ENCODE measurements at places on chromosomes 11 and 22.

DNA sequence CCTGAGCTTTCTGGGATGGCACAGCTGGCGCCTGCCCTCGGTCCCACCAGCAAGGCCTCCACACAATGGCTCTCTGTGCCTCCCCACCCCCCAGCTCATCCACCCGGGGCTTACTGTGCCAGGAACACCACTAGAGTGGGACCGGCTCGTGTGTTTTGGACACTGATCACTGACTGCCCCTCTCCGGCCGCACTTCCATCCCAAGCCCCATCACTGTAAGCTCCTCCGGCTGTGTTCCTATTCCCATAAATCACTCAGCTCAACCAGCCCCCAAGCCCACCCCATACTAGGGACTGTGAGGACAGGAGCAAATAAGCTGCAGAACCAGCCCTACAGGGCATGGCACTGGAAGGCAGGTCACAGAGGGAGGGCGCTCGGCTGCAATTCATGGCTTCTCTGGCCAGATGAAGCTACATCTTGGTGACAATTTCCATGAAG is 7.3 kb downstream of the APBB1 start:
- no peak for DNase-seq

- no peak for DNase-seq
These were observed 1.9 kb upstream of the OR6Q1 start for GRCh38 chr11:58028687-58029411.

- DNase-seq: no peak
These were observed 105.1 kb downstream of the HIPK3 start for GRCh38 chr11:33362051-33362910.

GRCh38 chr22:17046566-17047348 is 38.0 kb upstream of the IL17RA start:
- no peak for DNase-seq

DNA sequence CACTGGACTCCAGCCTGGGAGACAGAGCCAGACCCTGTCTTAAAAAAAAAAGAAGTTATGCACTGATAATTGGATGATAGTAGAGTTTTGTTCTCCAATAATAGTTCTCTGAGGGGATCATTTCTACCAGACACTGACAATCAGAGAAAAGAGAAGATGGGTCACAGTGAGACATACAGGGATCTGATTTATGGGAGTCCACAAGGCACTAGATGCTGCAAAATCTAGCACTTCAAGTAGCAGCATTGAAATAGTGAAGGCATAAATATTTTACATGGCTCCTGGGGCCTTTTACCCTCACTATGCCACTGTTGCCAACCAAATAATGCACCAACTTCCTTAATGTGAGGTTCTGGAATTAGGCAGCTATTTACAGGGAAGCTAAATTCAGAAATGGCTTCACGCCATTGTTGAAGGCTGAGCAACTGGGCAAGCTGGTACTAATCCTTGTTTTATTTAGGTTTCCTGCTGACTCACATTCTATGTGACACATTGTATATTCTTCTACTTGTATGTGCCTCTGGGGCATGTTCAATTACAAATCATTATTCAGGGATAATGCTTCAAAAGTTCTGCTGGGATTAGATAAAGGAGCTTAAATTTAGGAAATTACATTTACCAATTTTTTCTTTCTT is 38.2 kb upstream of the ABTB2 start:
- no peak for DNase-seq

GRCh38 chr22:38243007-38243765 is 29.6 kb downstream of the TMEM184B start:
- no peak for DNase-seq

- no peak for DNase-seq
These were observed 49.8 kb upstream of the CHRNA10 start for GRCh38 chr11:3720997-3721396.

GRCh38 chr11:118001494-118001971 is 15.3 kb downstream of the IL10RA start:
- no peak for DNase-seq

DNA sequence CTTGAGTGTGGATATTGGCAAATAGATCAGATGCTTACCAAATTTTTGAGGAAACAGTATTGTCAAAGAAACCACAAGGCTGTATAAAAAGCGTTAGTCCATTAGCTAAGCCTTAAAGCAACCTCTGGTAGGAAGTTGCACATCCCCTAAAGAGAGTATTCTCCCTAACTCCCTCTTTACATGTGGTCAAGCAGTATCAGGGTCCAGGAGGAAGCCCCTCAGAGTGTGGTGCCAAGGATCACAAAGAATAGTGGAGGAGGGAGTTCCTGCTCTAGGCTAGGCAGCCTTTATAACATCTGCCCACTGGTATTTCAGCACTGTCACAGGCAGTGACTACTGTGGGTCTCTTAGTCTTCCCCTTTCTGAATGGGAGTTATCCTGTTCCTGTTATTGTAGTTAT is 18.8 kb upstream of the AMPD3 start:
- no peak for DNase-seq

GRCh38 chr11:134538742-134539141 is 126.7 kb upstream of the B3GAT1 start:
- DNase-seq: no peak

- no peak for DNase-seq
These were observed 4.2 kb downstream of the API5 start for GRCh38 chr11:43315966-43316365.

- no peak for DNase-seq
These were observed 2.7 kb upstream of the PPARA start for GRCh38 chr22:46147471-46148267.

DNA sequence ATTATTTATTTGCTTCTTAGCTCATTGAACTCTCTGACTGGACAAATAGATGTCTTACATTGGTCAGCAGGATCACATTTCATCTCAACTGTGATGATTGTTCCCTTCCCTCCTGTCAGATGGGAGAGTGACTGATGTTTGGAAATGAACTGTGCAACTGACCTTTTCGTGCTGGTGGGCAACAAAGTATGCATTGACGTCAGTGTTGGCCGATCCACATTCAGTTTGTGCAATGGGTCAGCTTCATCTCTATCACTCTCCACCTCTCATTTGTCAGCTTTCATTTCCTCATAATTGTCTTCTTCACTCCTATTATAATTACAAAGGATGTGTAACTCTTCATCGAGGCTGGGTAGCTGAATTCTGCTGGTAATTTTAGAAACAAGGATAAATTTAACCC is 71.3 kb downstream of the PPP2R1B start:
- no peak for DNase-seq

DNA sequence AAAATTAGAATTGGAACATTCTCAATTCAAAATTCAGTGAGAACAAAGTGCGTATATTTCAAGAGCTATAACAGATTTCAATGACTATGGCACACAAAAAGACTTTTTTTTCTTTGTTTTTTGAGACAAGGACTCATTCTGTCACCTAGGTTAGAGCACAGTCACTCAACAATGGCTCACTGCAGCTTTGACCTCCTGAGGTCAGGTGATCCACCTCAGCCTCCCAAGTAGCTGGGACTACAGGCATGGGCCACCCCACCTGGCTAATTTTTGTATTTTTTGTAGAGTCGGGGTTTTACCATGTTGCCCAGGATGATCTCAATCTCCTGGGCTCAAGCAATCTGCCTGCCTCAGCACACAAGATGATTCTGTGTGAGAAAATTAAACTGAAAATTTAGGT is 51.5 kb downstream of the PIK3C2A start:
- DNase-seq: no peak

Data from activated CD8-positive, alpha-beta memory T cell treated with anti-CD3 and anti-CD28 coated beads for 4 hours (primary cell).